Renal cortical epithelial cell (primary cell): ENCODE measurements at places on chromosomes 2 and 18. TPM values are rescaled to one million over a fixed set of nuclear protein-coding genes. Genes with fewer than 3 reads are reported as not detected.

DNA sequence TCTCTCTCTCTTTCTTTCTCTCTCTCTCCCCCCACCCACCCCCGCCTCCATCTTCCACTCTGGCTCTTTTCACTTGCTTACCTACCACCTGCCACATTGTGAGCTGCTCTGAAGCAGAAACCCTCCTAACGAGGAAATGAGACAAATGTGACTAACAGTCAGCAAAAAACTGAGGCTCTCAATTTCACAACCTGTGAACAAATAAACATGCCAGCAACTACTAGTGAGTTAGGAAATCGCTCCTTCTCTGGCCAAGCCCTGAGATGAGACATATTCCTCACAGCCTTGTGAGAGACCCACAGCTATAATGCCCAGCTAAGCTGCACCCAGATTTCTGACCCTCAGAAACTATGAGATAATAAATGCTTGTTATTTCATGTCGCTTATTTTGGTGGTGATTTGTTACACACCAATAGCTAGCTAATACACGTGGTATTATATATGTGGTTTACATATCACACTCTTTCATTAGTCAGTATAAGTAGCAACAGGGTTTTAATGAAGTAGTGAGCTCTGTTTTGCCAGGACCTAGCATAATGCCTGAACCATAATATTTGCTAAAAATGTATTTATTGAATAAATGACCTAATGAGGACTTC is 8.4 kb upstream of the ZNF521 start:
- DNase-seq = no peak

- DNase-seq = no peak
These were observed 73.5 kb upstream of the ZNF397 start for GRCh38 chr18:35167332-35167731.

DNA sequence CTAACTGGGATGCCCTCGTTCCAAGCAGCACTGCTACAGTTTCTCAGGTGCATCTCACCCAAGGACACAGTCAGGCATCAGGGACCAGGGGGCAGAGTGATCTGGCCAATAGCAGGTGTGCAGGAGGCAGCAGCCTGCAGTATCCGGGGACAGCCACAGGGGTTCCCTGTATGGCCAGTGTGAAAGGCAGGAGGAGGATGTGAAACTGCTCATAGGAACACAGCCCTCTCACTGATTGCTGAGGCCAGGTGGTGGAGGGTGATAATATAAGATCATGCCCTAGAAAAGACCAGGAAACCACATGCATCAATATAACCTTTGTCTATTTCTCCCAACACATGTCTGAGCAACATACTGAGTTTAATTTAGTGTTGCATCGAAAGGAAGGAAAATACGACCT is 112.7 kb upstream of the TACR1 start:
- no peak for DNase-seq

DNA sequence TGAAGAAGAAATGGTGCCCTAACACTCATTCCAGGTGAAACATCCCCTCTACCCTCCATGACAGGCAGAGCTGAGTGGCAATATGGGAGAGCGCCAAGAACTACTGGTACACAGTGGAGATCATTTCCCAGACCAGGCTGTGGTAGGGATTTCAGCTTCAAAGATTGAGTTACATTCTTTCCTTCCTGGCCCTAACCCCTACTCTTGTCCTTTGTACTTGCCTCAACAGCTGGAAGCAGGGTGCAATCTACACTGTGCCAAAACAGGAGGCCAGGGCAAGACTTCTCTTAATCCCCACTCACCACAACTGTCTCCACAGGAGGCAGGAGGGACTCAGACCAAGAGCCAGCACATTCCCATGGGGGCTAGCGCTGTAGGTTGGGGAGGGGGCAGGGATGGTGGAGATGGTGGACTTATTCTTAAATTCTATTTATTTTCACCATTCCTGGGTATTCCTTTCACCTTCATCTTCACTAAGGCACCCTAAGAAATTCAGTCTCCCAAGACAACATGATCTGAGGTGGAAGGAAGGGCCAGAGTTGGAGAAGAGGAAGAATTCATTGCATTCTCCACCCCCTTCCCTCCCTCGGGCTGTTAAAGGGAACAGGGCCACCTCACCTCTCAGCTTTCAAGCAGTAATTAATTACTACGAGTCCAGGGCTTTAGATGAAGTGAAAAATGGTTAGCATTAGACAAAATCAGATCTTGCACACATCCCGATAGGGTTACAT is 65.9 kb downstream of the AAK1 start:
- no peak for DNase-seq

GRCh38 chr2:149585166-149585885 is 2.2 kb downstream of the MMADHC start:
- DNase-seq = no peak

DNA sequence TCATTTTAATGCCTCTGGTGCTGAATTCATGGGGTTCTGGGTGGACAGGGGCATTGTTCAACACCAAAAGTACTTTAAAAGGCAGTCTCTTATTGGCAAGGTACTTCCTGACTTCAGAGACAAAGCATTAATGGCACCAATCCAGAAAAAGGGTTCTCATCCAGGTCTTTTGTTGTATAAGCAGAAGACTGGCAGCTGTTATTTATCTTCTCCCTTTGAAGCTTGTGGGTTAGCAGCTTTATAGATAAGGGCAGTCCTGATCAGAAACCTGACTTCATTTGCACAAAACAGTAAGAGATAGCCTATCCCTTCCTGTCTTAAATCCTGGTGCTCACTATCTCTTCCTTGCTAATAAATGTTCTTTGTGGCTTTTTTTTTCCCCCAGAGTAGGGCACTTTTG is 68.8 kb downstream of the VPS54 start:
- no peak for DNase-seq

DNA sequence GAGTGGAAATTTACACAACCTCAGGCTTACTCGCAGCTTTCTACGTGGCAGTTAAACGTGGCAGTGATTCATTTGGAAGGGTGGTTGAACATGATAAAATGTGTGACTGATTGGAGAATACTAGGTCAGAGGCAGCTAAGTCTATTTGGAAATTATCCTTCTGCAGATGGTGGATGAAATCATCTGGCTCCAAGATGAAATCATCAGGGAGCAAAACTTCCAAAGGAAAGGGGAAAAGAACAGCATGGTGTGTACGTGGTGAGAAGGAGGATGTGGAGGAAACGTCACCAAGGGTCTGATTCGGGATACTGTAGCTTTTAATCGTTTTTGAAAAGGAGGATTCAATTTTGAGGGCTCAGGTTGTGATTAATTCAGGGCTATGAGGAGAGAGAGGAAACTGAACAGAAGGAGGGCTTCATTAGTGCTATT is 47.9 kb downstream of the COL3A1 start:
- DNase-seq = no peak

- no peak for DNase-seq
These were observed 264.3 kb downstream of the PTGR3 start for GRCh38 chr18:74944676-74945075.

GRCh38 chr2:222311978-222312738 is 13.4 kb upstream of the PAX3 start:
- DNase-seq = no peak

The FOXI3 gene
- not detected in 2 replicates for total RNA-seq

The C2orf15 gene
- 5.6 and 9.2 TPM in 2 replicates for total RNA-seq

The INHBB gene
- 0.52 and 3.0 TPM in 2 replicates for total RNA-seq

The FAM161A gene
- total RNA-seq = 0.69 and 3.3 TPM in 2 replicates

The VWC2L gene
- 0.15 TPM in 1 of 2 replicates, not detected in the other for total RNA-seq

The PKP4 gene
- total RNA-seq = 45.3 and 149 TPM in 2 replicates
